ENCODE measurements at places on chromosomes 4 and X. TPM values are rescaled to one million over a fixed set of nuclear protein-coding genes. Genes with fewer than 3 reads are reported as not detected.
A peak's percentile ranks its signal among the peaks of the same experiment; 100 is the strongest.

The OTC gene
- not detected for polyA plus RNA-seq

The RPS6KA3 gene
- polyA plus RNA-seq = 24.9 TPM

The CT83 gene
- not detected for polyA plus RNA-seq

The ZNF732 gene
- 3.8 TPM for polyA plus RNA-seq

The HERC5 gene
- 3.9 TPM for polyA plus RNA-seq

The EVC2 gene
- polyA plus RNA-seq = 10.0 TPM

The TRIM60 gene
- not detected for polyA plus RNA-seq

The CHIC1 gene
- polyA plus RNA-seq = 8.6 TPM

DNA sequence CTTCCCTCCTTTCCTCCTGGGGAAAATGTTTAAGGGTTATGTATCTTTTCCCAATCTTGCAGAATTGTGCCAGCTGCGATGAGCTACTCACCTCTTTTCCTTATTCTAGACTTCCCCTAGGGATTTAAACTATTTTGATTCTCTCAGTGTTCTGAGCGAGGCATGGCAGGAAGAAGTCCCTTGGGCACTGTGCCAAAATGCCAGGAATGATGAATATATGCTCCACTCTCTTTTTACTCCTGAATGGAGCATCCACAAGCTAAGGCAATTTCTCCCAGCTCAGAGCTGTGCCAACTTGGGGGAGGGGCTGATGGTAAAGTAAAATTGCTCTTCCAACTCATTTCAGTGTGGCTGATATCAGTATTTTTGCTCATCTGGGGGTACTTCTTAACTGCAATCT, 4.0 kb upstream of the C4orf17 start:
- DNase-seq = no peak

DNA sequence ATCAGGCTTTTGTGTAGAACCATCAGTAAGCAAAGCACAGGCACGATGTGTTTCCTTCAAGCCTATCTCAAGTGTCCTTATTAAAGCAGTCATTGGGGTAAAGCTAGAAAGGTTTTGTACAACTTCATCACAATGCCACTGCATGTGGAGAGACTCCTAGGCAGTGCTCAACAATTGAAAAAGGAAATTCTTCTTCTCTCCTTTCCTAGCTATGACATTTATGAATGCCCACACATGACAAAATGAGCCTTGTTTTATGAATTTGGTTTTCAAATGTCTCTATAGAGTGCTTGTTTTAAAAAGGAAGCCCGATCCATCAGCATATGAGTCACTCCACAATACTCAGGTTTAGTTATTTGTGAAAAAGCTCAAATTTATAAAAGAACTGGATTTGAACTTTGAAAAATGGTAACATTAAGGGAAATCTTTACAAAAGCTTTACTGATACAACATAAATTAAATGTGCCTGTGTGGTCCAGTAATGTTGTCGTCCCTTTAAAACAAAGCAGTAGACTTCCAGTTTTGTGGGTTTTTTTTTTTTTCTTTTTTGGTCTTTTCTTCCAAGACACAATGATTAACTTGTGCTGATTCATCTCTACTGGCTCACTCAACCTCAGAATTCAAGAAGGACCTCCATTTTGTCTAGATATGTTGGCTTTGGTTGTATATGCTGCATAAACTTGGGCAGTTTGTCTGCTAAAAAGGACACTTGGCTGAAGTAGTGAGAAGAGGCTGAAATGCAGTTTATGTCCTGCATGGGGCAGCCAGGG, 273.8 kb downstream of the GASK1B start:
- no peak for DNase-seq

DNA sequence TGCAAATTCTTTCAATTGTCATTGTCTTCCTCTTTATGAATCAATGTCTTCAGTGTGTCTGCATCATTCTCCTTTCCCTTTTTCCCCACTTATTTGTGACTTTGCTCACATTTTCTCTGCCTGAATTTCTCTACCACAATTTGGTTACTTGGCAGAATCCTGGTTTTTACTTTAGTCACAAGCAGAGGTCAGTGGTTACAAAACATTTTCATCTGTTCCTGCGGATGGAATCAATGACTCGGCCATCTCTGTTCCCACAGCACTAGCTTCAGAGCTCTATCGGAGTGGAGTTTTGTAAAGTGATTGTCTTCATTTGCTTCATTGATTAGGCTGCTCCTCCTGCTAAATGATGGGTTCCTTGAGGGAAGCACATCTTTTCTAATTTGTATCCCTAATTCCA, 501.3 kb upstream of the AADAT start:
- no peak for DNase-seq

GRCh38 chr4:162422312-162422711, 258.5 kb upstream of the FSTL5 start:
- no peak for DNase-seq

DNA sequence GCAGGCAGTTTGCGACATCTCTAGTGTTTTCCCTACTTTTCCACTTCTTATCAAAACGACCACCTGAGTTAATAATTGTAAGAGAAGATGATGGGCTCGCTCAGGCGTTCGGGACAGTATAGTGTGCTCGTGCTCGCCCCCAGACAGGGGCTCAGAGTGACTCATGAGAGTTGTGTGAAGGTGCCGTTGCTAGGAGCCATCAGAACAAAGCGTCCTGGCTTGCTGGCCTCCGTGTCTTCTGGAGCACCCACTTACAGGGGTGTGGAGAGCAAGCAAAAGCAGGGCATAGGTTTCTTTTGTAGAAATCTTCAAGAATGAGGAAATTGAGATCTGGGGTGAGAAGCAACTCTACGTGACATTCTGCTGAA, 73.0 kb upstream of the ADGRG2 start:
- DNase-seq = no peak

GRCh38 chr4:93152491-93152890, 676.1 kb upstream of the ATOH1 start:
- no peak for DNase-seq

DNA sequence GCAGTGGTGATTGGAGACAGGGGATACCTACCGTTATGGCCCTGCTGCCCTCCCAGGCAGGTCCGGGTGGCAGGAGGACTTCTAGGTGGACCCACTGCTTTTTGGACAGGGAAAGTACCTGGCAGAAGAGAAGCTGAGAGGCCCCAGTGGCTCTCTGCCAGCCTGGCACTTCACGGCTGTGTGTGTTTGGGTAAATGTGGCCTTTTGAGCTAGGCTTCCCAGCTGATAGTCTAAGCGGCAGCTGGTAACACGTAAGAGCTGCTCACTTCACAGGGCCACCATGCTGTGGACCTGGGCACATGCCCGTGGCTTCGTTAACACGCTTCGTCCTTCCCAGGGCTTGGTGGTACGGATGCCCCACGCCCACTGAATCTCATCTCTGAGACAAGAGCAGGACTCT, 92.0 kb upstream of the CLCN4 start:
- no peak for DNase-seq

GRCh38 chrX:30612250-30612655, 34.7 kb upstream of the TASL start:
- no peak for DNase-seq

GRCh38 chr4:139014371-139015268, 961 bp upstream of the NOCT start:
- DNase-seq = peak; percentile 26

- peak; percentile 84 for DNase-seq
Measured at GRCh38 chr4:156968479-156968984, 3.1 kb downstream of the PDGFC start.

GRCh38 chr4:6118201-6118600, 82.1 kb downstream of the JAKMIP1 start:
- DNase-seq = no peak

DNA sequence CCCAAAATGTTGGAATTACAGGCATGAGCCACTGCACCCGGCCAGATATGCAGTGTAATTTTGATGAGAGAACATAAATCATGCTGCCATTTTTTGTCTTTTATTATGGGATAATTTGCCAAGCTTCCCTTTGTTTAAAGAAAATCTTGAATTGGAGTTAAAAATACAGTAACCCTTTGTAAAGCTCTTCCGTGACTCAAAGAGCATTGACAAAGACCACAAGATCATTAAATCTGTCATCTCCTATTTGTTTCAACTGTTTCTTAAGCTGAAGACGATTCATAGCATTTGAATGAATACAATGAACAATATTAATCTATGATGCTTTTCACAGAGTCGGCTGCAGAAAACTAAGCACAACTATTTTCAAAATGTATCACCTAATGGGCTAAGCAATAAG, 132.6 kb downstream of the ANAPC4 start:
- DNase-seq = no peak

DNA sequence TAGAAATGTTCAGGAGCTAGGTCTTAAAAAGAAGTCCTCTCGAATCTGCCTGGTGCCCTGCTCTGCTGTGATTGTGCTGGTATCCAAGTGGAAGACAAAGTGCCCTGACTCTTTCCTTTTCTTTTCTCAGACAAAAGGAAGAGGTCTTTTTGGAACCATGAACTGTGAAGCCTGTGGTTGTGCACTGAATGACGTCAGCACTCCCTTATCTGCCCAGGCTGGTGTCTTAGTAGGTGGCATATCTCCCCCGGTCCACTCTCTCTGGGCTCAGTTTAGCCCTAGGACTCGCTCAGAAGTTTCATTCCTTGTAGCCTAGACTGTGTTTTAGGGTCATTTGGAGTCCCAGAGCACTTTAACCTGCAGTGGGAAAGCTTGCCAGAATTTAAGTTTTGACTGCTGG, 400.3 kb upstream of the CT83 start:
- DNase-seq = no peak

DNA sequence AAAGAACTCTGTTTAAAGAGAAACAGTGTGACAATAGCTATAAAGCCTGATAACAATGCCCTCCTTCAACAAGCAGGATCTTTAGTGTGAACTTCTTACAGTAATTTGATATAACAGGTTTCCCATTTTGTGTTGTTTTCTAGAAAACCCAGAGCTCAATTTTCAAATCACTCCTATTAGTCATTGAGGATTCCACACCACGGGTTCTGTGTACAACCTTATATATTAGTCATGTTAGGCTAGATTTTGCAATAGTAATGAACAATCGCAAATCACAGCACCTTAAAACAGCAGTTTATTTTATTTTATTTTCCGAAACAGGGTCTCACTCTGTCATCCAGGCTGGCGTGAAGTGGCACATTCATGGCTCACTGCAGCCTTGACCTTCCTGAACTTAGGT, 1020.9 kb upstream of the INTU start:
- DNase-seq = no peak

GRCh38 chrX:74467656-74468055, 46.4 kb downstream of the SLC16A2 start:
- no peak for DNase-seq

DNA sequence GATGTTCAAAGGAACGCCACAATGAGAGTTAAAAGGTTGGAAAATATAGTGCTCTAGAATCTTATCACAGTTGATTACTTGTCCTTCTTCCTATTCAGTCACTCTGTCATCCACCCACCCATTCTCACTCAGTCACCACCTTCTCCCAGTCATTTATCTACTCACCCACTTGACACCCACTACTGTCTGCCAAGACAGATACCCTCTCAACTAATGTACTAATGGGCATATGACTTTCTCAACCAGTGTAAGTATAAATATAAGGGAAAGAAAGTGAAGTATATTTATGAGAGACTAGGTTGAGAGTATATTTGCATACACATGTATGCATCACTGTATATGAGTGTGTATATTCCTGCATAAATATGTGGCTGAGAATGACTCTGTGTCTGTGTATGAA, 20.0 kb downstream of the MID2 start:
- no peak for DNase-seq

GRCh38 chr4:107689912-107690587, 30.0 kb downstream of the PAPSS1 start:
- no peak for DNase-seq

DNA sequence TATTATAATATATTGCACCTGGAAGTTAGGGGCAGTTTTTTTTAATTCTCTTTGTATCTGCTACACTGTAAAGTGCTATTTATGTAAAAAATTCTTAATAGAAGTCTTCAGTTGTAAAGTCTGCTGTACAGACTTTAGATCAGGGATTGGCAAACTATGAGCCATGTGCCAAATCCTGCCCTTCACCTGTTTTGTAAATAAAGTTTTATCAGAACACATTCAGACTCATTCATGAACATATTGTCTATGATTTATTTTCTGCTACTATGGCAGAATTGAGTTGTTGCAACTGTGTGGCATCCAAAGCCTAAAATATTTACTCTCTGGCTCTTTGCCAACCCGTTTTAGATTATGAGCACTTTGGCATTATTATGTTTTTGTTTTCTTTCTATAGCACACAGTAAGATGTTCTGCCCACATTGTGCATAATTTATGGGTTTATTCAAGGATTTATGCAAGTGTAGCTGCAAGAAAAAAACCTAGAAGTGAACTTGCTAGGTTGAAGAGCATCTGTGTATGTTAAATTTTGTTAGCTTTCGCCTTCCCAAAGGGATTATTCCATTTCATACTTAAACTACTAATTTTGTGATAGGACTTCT, 56.9 kb downstream of the CLCN3 start:
- no peak for DNase-seq

DNA sequence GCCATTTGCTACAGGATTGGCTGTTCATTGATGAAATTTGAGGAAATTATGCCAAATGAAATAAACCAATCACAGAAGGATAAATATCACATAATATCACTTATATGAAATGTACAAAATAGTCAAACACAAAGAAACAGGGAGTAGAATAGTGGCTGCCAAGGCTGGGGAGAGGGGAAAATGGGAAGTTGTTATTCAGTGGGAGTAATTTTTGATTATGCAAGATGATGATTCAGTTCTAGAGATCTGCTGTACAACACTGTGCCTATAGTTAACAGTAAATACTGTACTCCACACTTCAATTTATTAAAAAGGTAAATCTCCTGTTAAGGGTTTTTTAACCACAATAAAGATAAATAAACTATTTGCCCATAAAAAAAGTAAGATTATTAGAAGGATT, 101.1 kb downstream of the TMA16 start:
- no peak for DNase-seq

- DNase-seq = no peak
Measured at GRCh38 chr4:109441862-109442458, 8.3 kb downstream of the SEC24B start.

- DNase-seq = no peak
Measured at GRCh38 chrX:53294024-53294648, 12.8 kb upstream of the IQSEC2 start.

DNA sequence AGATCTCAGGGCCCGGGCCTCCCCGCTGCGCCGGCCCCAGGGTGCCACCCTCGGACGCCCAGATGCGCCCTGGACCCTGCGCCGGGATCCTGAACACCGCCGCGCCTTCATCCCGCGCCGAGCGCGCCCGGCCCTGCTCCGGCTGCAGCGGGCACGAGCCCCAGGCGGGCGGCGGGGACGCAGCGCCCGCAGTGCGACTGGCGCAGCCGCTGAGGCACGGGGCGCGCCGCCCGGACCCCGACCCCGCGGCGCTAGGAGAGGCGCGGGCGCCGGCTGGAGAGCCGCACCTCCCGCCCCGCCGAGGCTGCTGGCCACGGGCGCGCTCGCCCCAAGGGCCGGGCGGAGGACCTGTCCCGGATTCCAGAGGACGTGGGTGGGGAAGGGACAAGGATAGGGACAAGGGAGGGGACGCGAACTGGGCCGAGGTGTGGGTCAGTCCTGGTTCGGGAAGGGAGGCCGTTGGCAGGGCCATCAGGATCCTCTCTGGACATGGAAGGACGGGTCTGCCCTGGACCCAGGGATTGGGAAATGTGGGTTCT, 1.1 kb downstream of the ZFYVE28 start:
- DNase-seq = no peak

DNA sequence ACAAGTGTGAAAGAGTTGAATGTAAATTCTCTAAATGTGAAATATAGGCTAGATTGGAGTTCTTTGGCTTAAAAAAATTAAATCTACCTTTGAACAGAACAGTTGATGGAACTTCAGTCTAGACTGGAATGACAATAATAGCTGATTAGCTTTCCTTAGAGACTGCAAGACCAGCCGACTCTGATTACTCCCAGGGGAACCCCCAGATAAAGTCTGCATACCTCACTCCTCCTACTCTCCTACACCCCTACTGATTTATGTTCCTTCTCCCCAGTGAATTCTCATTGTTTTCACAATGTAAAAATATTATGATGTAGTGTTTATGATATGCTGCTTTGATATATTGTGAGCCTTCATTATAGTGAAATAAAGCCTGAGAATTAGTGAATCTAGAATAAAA, 241.3 kb downstream of the CFAP299 start:
- DNase-seq = no peak
